Activated T-helper 9 cell treated with anti-CD3 and anti-CD28 coated beads, Interleukin-2, amount 50 U/mL, for 16 hours (primary cell): ENCODE measurements at places on chromosomes 1 and 21.

DNA sequence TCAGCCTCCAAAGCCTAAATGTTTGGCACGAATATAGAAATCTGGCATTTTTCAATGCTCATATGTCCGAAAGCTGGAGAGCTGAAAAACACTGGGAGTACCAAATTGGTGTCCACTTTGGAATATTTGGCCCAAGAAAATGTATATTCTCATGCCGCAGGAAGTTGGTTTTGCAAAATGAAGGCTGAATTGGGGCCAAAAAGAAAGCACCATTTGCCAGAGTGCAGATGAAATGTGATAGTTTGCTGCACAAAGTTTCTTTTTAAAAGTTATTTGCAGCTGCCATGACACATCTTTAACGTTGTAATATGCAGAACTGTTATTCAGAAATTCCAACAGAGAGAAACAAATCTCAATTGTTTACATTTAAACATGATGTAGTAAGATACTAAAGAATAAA, 124.2 kb upstream of the LYPLAL1 start:
- no peak for DNase-seq

GRCh38 chr1:153353226-153353947, 4.3 kb upstream of the S100A9 start:
- DNase-seq: no peak

- no peak for DNase-seq
Measured at GRCh38 chr1:172653015-172653709, 5.7 kb upstream of the FASLG start.

DNA sequence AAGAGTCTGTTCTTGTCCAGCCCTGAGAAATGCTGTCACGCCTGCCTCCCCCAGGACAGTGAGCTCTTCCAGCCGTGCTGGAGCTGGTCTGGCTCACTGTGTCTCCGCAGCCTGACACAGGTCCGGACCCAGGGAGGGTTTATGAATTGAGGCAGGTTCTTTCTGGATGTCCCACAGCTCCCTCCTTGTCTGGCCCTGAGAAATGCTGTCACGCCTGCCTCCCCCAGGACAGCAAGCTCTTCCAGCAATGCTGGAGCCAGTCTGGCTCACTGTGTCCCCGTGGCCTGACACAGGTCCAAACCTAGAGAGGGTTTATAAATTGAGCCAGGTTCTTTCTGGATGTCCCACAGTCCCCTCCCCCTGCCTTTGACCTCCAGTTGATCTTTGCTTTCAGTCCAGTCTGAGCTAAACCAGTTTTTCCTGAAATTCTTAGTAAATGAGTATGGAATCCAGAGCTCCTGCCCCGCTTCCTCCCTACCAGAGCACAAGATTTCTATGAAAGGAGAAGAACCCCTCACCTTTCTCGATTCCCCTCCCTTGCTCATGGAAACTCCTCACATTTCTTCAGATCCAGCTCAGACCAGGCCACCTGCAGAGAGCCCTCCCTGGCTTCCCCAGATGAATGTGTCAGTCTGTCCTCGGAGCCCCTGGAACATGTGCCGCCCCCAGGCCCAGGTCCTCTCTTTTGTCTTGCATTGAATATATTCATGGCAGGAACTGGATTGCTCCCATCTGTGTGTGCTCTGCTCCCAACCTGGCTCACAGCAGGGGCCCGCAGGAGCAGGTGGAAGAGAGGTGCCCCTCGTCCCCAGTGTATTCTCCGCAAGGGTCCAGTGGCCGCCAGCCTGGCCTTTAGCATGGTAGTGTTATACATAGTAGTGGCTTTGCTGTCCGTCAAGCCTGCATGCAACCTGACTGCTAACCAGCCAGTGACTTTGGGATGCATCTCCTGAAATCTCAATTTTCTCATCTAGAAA, 116.3 kb downstream of the EPHB2 start:
- DNase-seq: no peak

DNA sequence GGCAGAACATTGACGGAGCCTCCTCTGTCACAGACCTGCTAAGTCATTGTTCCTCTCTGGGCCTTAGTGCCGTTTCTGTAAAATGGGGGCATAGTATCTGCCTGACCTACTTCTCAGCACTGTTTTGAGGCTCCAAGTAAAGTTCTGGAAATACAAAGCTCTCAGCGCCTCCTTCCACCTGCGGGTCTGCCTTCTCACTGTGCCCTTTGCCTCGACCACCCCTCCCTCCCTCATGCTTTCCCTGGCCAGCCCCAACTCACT, 15.4 kb upstream of the WASF2 start:
- no peak for DNase-seq
